Activated T-helper 1 cell treated with anti-CD3 and anti-CD28 coated beads, Interleukin-2, amount 50 U/mL, for 16 hours (primary cell): ENCODE measurements at places on chromosomes 11 and 22.

DNA sequence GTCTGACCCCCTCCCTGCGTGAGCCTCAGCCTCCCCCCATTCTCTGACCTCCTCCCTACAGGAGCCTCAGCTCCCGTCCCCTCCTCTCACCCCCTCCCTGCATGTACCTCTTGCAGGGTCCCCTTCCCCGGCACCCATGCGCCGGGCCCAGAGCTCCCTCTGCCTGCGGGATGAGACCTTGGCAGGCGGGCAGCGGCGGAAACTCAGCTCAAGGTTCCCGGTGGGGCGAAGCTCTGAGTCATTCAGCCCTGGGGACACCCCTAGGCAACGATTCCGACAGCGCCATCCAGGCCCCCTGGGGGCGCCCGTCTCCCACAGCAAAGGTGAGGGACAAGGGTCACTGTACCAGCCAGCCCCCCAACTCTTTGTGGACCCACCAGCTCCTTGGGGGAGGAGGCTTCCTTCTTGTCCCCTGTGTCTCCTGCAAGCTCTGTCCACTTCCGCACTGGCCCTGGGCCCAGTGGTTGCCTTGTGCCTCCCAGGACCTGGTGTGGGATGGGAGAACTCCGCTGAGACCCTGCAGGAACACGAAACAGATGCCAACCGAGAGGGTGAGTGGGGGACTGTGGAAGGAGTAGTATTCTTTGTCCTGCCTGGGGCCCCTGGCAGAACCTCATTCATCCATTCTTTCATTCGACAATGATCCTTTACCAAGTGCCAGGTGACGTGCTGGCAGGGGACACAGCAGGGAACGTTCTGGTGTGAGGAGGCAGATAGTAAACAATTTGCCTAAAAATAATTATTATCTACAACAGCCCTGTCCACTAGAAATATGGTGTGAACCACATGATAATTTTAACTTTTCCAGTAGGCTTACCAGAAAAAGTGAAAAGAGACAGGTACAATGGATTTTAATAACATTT, 3.7 kb upstream of the RPS6KA4 start:
- no peak for DNase-seq

DNA sequence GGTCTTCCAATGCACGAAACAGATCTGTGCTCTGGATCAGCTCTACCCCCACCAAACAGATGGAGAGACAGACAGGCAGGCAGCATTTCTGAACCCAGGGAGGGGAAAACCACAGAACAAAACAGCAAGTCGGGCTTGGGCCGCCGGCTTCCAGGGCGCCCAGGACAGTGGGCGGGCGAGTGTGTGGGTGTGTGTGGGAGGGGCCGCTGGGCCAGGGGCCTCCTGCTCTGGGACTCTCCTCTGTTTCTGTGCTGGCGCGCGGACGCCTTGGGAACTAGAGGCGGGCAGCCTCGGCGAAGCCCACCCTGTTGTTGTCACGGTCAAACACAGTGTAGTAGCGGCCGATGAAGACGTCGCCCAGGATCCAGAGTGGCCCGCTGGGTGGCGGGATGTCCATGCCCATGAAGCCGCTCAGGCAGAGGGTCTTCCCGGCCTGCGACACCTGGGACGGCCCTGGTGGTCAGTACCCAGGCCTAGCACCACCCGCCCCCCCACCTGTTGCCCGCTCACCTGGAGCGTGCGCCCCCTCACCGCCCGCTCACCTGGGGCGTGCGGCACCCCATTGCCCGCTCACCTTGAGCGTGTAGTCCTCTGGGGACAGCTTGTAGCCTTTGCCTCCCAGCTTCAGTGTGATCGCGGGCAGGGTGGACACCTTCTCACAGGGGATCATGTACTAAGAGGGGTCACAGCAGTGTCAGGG, 3.0 kb upstream of the IFITM10 start:
- DNase-seq = no peak

GRCh38 chr11:111120161-111120560, 125.4 kb upstream of the POU2AF2 start:
- DNase-seq = no peak

- DNase-seq = no peak
Observed at GRCh38 chr11:66335531-66336233, 552 bp downstream of the RIN1 start.

- no peak for DNase-seq
Observed at GRCh38 chr22:29379258-29379657, 9.1 kb downstream of the AP1B1 start.

DNA sequence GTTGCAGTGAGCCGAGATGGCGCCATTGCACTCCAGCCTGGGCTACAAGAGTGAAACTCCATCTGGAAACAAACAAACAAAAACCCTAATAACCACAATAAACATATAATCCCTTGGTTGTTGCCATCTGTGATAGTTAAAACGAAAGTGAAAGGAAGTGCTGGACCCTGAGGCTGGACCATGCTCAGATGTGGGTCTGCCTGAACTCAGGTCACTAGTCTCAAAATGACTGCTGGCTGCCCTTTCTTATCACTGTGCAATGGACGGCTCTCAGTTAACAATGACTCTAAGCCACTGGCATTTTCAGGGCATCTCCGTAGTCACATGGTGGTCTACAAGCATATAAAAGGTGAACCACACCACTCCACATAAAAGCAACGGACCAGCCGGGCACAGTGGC, 48.2 kb upstream of the FTH1 start:
- DNase-seq = no peak

GRCh38 chr11:45058647-45058950, 87.8 kb upstream of the PRDM11 start:
- DNase-seq = no peak

GRCh38 chr11:16167706-16168487, 188.4 kb downstream of the SOX6 start:
- no peak for DNase-seq
